ENCODE measurements at places on chromosomes 6 and 20. TPM values are rescaled to one million over a fixed set of nuclear protein-coding genes. Genes with fewer than 3 reads are reported as not detected.
A peak's percentile ranks its signal among the peaks of the same experiment; 100 is the strongest.

GRCh38 chr6:159098636-159099106 lies 53.9 kb upstream of the TAGAP start:
- H3K27me3 ChIP-seq: no peaks in the 10 kb centered on the region
- H3K4me1 ChIP-seq: no peaks in the 10 kb centered on the region

DNA sequence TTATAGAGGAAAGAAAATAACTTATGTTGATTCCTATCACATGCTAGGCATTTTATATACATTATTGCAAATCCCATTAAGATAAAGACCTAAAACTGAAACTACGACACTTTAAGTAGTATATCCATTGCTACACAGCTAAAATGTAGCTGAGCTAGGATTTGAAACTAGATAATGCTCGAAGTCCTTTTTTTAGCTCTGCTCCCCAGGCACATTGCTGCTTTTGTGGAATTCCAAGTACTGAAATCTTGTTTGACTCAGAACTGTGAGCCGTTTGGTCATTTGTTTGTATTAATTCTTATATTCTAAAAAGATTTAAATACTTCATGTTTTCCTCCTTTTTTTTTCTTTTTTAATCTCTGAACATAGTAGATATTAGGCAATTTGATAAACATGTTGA lies 644.8 kb downstream of the HACE1 start:
- no peak overlapping the region for H3K27ac ChIP-seq
- no peaks in the 10 kb centered on the region for H3K4me1 ChIP-seq
- no peaks in the 10 kb centered on the region for H3K27me3 ChIP-seq
- no peak overlapping the region for H3K4me3 ChIP-seq
- no peaks in the 10 kb centered on the region for H3K36me3 ChIP-seq
- DNase-seq: no peak

- H3K27me3 ChIP-seq: no peaks in the 10 kb centered on the region
- H3K36me3 ChIP-seq: no peaks in the 10 kb centered on the region
- H3K4me3 ChIP-seq: no peak overlapping the region
- peak overlapping the region; percentile 66 for H3K27ac ChIP-seq
These were observed 135.5 kb upstream of the NUP153 start for GRCh38 chr6:17842014-17842776.

DNA sequence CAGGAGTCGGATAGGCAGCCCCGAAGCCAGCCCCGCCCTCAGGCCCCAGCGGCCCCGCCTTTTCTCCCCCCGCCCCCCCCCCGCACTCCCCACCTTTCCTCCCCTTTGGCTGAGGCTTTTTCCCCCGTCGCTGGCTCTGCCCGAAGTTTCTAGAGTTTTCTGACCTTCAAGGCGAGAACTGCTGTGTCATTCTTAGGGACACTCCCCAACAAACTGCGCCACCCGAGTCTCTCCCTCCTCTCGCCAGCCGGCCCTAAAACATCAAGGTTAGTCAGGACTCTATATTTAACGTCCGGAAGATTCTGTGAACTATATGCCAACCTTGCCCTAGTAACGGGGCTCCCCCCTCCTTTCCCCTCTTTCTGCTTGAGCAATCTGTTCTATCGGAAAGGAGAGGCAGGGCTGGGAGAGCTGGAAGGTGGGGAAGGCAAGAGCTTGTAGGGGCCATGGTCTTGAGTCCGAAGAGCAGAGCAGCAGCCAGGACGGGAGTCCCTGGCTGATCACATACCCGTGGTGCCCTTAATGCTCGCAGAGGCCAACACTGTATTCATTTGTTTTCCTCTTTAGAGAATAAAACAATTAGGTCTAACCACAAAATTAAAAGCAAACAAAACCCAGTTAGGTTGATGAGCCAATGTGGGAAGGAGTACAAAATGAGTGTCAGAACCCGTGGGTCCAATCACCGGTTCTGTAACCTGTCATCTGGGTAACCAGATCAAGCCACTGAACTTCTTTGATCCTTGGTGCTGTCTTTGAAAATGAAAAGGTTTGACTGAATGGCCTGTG lies 5.3 kb upstream of the HSPA1B start:
- H3K27me3 ChIP-seq: no peaks in the 10 kb centered on the region
- H3K36me3 ChIP-seq: no peaks in the 10 kb centered on the region
- peaks cover 7% of the 10 kb centered on the region for H3K4me1 ChIP-seq
- peak; percentile 93 for DNase-seq

DNA sequence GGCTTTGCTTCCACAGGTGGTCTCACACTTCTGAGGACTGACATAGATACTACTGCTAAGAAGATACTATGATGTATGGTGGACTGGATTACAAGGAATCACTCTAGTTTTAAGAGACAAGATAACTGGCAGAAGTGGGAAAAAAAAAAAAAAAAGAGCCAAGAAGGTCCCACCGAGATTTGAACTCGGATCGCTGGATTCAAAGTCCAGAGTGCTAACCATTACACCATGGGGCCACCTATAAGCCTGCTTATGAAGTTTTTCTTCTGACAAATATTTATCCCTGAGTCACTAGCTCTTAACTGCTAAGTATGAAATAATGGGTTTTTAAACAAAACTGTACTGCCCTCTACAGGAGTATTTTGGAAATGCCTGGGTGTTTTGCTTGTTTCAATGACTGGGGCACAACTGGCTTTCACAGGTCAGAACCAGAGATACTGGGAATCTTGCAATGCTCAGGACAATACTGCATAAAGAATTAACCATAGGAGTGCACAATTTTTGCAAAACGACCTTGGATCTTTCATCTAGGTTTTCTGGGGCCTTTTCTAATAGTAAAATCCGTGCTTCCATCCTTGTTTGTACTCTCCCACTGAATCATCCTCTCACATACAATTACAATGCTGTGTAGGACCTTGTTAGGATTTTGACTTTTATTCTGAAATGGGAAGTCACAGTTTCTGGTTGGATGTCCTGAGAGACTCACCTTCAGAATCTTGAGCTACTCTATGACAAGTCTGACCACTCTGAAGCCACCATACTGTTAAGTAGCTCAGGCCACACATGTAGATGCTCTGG lies 116.3 kb downstream of the OR2B2 start:
- DNase-seq: peak; percentile 88
- H3K4me3 ChIP-seq: no peak overlapping the region
- peaks cover 8% of the 10 kb centered on the region for H3K4me1 ChIP-seq
- H3K27ac ChIP-seq: no peak overlapping the region
- no peaks in the 10 kb centered on the region for H3K27me3 ChIP-seq
- H3K36me3 ChIP-seq: no peaks in the 10 kb centered on the region

- H3K27ac ChIP-seq: no peak overlapping the region
- no peak for DNase-seq
- no peaks in the 10 kb centered on the region for H3K4me1 ChIP-seq
These were observed 131.7 kb downstream of the ARHGAP18 start for GRCh38 chr6:129578315-129578714.

DNA sequence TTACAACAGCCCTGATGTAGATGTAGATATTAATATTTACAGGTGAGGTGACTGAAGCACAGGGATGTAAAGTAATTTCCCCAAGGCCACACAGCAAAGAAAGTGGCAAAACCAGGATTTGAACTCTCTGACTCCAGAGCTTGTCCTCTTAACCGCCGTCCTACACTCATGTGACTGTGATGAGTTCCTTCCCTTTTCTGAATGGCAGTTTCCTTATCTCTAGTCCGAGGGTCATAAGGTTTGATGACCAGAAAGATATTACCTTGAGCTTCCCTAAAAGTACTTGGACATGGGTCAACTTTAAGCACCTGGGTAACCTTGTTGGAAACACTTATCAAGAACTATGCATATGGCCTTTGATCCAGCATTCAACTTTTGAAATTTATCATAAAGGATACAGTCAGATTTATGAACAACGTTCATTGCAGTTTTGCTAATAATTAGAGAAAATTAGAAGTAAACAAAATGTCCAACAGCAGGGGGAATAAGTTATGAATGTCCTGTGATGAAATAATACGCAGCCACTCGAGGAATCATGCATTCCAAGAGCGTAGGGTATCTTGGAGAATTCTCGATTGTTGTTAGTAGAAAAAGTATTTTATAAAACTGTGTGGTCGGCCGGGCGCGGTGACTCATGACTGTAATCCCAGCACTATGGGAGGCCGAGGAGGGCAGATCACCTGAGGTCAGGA lies 2.3 kb upstream of the TLDC2 start:
- H3K4me1 ChIP-seq: peaks cover 4% of the 10 kb centered on the region
- H3K36me3 ChIP-seq: no peaks in the 10 kb centered on the region
- no peak overlapping the region for H3K4me3 ChIP-seq
- no peaks in the 10 kb centered on the region for H3K27me3 ChIP-seq
- no peak overlapping the region for H3K27ac ChIP-seq
- no peak for DNase-seq

DNA sequence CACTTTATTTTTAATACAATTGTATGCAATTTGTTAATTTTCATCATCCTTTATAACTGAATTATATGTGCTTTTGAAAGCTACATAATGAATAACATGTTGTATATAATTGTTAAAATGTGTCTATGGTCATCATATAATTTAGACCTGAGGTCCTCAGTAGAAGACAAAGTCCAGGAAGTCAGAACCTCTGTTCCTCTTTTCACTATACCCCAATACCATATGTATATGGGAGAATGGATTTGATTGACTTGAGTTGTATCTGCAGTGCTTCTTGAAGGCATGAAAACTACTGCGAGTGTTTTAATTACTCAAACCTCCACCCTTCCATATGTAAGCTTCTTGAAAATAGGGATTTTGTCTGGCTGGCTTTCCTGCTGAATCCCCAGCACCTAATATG lies 140.7 kb upstream of the NEDD9 start:
- H3K36me3 ChIP-seq: no peaks in the 10 kb centered on the region
- no peak overlapping the region for H3K27ac ChIP-seq
- H3K4me1 ChIP-seq: no peaks in the 10 kb centered on the region
- no peaks in the 10 kb centered on the region for H3K27me3 ChIP-seq

- no peaks in the 10 kb centered on the region for H3K36me3 ChIP-seq
- no peaks in the 10 kb centered on the region for H3K4me1 ChIP-seq
- DNase-seq: no peak
- no peaks in the 10 kb centered on the region for H3K27me3 ChIP-seq
- H3K4me3 ChIP-seq: no peak overlapping the region
These were observed 88.8 kb downstream of the ATRN start for GRCh38 chr20:3559637-3560036.

DNA sequence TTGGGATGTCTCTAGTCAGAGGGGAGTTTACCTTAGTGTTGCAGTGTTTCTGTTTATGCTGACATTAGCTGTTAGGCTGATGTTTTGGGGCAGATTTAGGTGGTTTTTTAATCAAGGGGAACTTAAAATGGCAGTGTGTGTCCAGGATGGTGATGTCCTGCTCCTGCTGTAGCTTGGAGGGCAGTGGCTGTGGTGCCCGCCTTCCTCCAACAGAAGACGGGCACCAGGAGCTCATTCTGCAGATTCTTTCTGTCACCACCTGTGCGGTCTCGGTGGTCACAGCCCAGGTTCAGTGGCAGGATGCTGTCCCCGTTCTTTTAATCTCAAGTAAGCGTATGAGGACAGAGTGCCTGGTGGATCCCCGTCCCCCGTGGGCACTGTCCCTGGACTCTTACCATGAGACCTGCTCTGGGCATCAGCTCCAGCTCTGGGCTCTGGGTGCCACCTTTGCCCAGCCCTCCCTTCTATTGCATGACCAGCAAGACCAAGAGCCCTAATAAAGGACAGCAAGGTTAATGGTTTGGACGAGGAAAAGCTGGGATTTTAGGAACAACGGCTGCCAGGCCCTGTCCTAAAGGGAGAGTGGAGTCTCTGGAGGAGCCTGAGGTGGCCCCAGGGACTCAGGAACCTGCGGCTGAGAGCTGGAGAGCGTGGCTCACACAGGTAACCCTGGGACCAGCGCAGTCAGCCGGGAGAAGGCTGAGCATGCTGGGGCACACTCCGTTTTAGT lies 217.3 kb downstream of the ERMARD start:
- H3K4me1 ChIP-seq: no peaks in the 10 kb centered on the region
- no peaks in the 10 kb centered on the region for H3K36me3 ChIP-seq
- DNase-seq: peak; percentile 3
- no peaks in the 10 kb centered on the region for H3K27me3 ChIP-seq
- H3K27ac ChIP-seq: no peak overlapping the region
- no peak overlapping the region for H3K4me3 ChIP-seq

DNA sequence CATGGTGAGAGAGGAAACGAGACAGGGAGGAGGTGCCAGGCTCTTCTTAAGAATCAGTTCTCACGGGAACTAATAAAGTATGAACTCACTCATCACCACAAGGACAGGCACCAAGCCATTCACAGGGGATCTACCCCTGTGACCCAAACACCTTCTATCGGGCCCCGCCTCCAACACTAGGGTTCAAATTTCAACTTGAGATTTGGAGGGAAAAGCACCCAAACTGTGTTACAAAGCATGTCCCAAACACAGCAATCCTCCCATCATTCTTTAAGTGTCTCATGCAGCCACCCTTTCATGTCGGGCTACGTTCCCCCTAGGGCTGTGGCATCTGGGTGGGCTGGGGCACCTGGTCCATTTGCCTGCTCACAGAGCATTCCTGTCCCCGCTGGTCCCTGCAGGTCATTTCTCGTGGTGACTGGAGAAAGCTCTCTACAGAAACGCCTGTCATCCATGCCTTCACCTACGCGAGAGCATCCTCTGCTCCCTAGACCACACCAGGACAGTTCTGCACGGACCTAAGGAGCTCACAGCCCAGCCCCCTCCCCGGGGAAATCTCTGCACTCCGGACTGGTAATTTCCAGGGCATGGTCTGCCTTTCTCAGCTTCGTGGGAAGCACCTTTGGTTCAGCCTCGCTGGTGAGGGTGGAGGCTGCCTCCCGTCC lies 79.6 kb downstream of the TTLL2 start:
- peaks cover 4% of the 10 kb centered on the region for H3K4me1 ChIP-seq
- no peak overlapping the region for H3K4me3 ChIP-seq
- no peaks in the 10 kb centered on the region for H3K27me3 ChIP-seq
- H3K27ac ChIP-seq: no peak overlapping the region

DNA sequence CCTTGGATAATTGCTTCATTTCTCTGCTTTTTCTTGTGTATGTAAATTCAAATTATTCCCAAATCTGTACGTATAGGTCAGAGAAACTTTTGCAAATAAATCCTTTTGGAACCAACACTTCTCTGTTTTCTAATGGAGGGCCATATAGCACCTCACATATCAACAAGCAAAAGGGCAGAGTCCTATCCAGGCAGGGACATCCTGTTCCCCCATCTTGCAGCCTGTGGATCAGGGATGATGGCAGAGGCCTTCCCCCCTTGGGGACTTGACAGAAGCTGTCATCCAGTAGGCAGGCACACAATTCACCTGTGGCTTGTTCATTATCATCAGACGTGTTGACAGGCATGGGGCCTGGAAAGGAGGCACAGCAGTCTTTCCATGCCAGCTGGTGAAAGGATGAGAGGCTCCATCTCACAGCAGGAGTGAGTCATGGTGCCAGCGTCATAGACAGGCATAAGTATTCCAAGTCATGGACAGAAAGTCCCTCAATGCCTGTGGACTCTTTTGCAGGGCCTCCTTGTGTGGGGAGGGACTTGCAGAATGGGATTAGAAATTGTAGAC lies 31.8 kb upstream of the PLEKHG1 start:
- DNase-seq: no peak
- H3K4me1 ChIP-seq: no peaks in the 10 kb centered on the region
- H3K27me3 ChIP-seq: no peaks in the 10 kb centered on the region
- no peaks in the 10 kb centered on the region for H3K36me3 ChIP-seq
- H3K27ac ChIP-seq: no peak overlapping the region

GRCh38 chr20:17661121-17661744 lies 20.8 kb downstream of the RRBP1 start:
- H3K27ac ChIP-seq: peak overlapping the region; percentile 19
- peaks cover 6% of the 10 kb centered on the region for H3K4me1 ChIP-seq
- H3K36me3 ChIP-seq: peaks cover 6% of the 10 kb centered on the region
- H3K4me3 ChIP-seq: no peak overlapping the region
- no peaks in the 10 kb centered on the region for H3K27me3 ChIP-seq

- no peaks in the 10 kb centered on the region for H3K27me3 ChIP-seq
- no peaks in the 10 kb centered on the region for H3K36me3 ChIP-seq
- no peak for DNase-seq
- H3K27ac ChIP-seq: no peak overlapping the region
- H3K4me3 ChIP-seq: no peak overlapping the region
These were observed 31.1 kb upstream of the RNF24 start for GRCh38 chr20:4046311-4046924.

GSTA1 gene
- 6.8 TPM for total RNA-seq

SS18L1 gene
- total RNA-seq: 10.1 TPM

SYTL3 gene
- total RNA-seq: 3.1 TPM

CST2 gene
- not detected for total RNA-seq

SMPDL3A gene
- 86.5 TPM for total RNA-seq

TOMM34 gene
- 29.9 TPM for total RNA-seq
